Muscle of arm (tissue), 14 donors: ENCODE measurements at places on chromosomes 12 and 14. TPM values are rescaled to one million over a fixed set of nuclear protein-coding genes. Genes with fewer than 3 reads are reported as not detected.

GPRC5D gene
- 0.40 TPM for polyA plus RNA-seq

CLEC4C gene
- not detected for polyA plus RNA-seq

C1QL4 gene
- not detected for polyA plus RNA-seq

LMBR1L gene
- 28.5 TPM for polyA plus RNA-seq

NYNRIN gene
- 27.2 TPM for polyA plus RNA-seq

PAX9 gene
- polyA plus RNA-seq: not detected

PTPN6 gene
- polyA plus RNA-seq: 9.6 TPM

TESPA1 gene
- polyA plus RNA-seq: not detected

VPS33A gene
- 13.6 TPM for polyA plus RNA-seq

EPYC gene
- not detected for polyA plus RNA-seq

HOXC6 gene
- 5.9 TPM for polyA plus RNA-seq

RHOJ gene
- polyA plus RNA-seq: 62.4 TPM

CD4 gene
- polyA plus RNA-seq: 11.1 TPM

HOXC12 gene
- polyA plus RNA-seq: not detected
